HAP-1 (cell line): ENCODE measurements at places on chromosomes 4 and X.

GRCh38 chr4:55768291-55768690 lies 51.3 kb upstream of the EXOC1L start:
- peak; percentile 55 for DNase-seq

DNA sequence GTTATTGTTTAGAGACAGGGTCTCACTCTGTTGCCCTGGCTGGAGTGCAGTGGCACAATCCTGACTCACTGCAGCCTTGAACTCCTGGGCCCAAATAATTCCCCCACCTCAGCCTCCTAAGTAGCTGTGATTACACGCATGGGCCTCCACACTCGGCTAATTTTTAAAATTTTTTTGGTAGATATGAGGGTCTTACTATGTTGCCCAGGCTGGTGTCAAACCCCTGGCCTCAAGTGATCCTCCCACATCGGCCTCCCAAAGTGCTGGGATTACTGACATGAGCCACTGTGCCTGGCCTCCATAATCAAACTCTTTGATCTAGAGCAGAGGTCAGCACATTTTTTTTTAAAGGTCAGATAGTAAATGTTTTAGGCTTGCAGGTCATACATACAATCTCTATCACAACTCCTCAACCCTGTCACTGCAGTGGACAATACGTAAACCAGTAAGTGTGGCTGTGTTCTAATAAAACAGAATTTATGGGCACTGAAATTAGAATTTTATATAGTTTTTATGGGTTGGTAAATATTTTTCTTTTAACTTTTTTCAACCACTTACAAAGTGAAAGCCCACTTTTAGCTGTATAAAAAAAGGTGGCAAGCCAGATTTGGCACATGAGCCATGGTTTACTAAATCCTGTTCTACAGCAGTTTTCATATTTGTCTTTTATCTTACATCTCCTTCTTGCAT lies 105.1 kb upstream of the RAPGEF2 start:
- no peak for DNase-seq

- no peak for DNase-seq
Measured at GRCh38 chr4:9765091-9765490, 16.3 kb upstream of the DRD5 start.

DNA sequence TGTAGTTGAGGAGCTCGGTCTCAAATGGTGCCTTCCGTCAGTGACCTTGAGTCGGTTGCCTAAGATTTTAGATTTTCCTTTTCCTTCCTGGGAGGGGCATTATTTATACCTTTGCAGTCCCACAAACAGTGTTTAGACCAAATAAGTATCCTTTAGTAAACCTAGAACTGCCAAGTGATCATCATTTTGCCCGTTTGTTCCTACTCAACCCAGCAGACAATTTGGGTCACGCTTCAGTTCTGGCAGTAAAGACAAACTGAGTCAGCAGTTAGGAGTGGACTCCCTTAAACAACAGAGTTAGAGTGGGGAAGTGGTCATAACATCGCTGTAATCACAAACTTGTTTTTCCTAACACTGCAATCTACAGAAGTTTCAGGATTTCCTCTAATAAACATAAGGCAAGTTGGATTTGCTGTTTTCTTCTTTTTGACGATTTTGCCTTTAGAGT lies 777 bp upstream of the WDFY3 start:
- no peak for DNase-seq

GRCh38 chrX:13419276-13419675 lies 99.4 kb upstream of the ATXN3L start:
- no peak for DNase-seq

GRCh38 chrX:23610495-23610894 lies 56.8 kb upstream of the PRDX4 start:
- DNase-seq: no peak

GRCh38 chrX:69110116-69110530 lies 55.1 kb downstream of the PJA1 start:
- no peak for DNase-seq

DNA sequence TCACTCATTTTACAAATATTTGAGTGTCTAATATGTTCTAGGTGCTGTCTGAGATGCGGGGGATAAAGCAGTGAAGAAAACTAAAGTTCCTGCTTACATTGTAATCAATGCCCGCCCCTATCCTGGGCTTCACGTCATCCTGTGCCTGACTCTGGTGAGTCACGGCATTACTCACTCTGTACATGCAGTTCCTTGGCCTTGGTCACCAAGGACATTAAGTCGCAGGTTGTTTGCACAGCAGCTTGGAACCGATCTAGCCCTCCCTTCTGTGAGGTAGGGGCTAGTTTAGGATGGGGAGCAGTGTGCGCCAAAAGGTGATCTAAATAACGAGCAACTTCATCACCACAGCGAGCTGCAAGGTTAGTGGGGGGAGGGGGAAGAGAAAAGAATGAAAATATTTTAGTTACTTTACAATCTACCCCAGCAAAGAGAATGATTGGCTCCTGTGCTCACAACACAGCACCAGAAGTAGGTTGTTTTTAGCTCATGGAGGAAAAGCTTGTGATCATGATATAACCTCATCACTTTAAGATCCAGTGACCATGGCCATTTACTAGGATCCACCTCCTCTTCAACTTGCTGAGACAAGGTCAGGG lies 48.0 kb upstream of the HDAC8 start:
- no peak for DNase-seq

DNA sequence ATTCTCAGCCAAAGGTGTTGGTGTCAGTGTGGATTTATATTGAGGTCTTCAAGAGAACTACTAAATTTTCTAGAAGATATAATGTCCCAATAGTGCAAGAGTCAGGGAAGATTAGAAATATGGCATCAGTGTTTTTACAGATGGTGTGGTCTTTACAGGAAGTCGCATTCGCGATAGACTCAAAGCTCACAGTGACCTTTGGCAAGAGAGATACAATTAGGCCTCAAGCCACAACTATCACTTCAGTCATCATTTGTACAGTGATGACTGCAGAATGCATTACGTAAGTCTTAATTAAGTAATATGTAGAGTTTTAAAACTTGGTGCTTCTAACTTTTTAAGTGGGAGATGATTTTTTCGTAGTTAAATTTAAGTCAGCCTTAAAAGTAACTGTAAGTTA lies 237.2 kb upstream of the FSTL5 start:
- DNase-seq: no peak

DNA sequence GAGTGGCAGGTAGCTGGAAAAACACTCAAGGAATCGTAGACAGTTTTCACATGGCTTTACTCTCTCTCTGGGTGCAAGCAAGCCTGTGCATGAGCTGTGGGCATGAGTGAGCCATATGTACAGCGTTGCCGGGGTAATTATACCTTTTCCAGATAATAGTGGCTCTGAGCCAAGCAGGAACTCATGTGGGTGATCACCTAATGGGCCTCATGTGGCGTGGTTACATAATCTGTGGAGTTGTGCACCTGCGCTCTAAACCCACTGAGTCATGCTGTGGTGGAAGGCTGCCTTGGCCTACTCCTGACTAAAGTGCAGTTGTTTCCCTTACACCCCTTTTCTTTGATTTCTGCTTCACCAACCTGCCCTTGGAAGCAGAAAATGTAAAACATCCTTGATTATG lies 1564.5 kb upstream of the PCDH10 start:
- DNase-seq: no peak

DNA sequence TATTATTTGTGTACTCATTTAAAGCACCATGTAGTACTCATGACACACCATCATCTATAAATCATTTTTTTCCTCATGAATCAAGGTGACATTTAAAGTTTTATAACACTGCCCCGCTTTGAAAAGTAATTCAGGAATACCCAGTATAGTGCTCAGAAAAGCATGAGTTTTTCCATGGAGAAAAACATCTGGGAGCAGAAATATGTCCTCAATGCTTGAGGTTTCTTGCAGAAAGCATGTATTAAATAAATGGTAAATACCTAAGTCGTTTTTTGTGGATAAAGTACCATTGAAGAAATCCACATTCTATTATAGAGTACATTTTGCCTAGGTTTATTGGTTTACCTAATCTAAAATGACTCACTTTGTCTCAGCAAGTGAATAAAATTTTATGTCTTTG lies 66.2 kb downstream of the UBA6 start:
- DNase-seq: no peak

DNA sequence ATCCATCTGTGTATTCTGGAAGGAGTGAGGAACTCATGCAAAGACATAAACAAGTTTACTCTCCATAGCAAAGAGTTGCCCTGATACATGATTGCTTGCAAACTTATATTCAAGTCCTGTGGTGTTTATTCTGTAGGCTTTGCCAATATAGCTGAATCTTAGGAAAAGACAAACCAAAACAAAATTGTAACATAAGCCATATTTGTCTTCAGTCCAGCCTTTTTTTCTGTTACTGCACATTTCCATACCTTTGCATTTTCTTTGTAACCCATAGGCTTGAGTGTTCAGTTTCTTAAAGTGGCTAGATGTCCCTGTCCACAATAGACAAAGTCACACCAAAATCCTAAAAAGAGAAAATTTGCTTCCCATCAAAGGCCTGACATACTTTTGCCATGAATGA lies 120.4 kb downstream of the PPARGC1A start:
- DNase-seq: no peak

- peak; percentile 81 for DNase-seq
Measured at GRCh38 chrX:140091125-140091886, 126.0 kb upstream of the CXorf66 start.

DNA sequence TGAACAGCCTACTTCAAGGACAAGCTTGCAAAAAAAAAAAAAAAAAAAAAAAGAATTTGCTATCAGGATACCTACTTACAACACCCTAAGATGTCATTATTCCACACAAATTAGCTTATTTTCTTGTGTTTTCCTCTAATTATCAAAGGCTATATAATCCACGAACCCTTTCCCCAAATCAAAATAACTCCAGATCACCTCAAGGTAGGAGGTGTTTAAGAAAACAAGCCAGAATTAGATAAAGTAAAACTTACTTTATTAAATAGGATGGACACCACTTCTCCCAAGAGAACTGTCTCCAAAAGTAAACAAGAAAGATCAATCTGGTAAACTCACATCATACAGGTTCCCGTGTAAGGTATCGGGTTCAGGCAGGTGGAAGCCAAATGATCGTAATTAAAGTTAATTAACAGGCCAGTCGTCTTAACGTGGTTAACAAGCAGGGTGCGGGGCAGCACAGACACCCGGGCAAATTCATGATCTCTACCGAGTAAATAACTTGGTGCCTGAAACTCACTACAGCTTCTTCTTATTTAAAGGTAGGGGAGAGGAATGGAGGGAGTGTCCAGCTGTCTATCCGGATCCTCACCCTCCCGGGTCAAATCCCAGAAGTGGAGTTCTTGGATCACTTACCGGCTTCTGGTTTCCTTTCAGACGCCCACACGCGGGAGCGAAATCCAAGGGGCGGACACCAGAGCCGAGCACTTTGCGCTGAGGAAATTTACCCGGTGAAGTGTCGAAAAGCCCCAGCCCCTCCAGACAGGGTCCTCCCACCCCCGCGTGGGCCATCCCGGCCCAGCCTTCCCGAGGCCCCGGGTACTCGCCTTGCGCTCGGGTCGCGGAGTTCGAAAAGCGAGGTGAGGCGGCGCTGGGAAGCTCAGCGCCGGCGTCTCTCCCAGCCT lies 708 bp downstream of the ARAP2 start:
- DNase-seq: no peak

DNA sequence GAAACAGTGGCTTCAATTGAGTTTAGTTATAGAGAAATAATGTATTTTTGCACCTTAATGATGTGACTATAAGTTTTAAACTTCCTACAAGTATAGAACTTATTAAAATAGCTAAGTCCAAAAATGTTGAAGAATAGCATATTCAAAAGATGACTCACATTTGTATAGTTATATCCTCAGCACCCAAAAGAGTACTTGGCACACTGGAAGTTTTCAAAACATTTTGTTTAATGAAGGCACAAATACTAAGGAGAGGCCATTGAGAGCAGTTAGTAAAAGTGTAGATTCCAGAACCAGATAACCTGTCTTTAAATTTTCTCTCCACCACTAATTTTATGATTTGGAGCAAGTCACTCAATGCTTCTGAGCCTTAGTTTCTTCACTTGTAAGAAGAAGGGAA lies 226.9 kb upstream of the MID1 start:
- DNase-seq: no peak

GRCh38 chr4:150126201-150126863 lies 48.1 kb downstream of the DCLK2 start:
- DNase-seq: no peak

DNA sequence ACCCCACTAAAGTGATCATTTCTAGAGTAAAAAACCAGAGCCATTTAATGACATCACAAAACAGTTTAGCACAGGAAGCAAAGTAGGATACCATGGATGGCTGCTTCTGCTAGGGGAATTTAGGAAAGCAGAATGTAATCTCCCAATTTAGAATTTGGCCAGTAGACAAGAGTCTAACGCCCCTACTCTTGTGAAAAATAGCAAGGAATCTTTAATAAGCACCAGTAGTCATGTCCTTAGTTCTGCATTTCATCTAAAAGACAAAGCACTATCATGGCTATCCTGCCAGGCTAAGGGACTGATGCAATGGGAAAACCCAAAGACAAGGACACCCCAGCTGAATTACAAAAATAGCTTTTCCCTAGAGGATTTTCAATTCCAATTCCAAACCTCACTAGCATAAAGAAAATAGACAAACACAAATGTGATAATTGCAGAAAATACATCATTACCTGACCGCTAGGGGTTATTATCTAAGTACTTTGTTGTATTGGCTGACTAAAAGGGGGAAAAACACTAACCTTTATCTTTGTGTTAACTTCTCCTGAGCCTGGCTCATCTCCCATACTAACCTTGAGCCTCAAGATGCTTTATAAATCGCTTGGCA lies 2.6 kb upstream of the AMMECR1 start:
- DNase-seq: no peak

DNA sequence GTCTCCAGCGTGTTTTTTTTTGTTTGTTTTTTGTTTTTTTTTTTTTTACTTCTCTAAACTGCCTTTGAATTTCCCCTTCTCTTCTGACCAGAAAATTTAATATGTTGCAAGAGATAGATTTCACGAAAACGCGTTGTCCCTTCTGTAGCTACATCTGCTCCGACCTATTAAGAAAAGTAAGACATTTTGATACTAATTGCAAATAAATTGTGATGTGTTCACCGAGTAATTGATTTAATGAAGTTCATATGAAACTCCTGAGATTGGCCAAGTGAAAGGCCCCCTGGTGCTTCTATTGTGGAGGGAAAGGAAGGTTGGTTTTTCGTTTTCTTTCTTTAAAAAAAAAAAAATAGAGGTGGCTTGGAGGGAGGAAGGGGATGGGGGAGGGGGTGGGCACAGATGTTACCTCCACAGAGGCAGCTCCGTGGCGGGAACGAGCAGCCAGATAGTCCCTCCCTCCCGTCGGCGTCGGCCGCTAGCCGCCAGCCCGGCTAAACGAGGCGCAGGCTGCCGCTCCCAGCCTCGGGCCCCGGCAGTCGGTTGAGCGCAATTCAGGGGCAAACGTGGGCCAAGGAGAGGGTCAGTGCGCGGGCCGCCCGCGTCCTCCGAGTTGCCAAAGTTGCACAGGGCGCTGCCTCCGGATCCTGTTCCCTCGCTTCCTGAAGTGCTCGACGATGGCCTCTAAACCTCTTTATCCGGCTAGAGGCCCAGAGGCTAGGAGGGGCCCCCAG lies 139.1 kb upstream of the ZIC3 start:
- no peak for DNase-seq
